Suppressor macrophage treated with lipopolysaccharide for 4 hours (primary cell): ENCODE measurements at places on chromosomes 3 and 15.

GRCh38 chr3:32404714-32405113 is 13.1 kb downstream of the CMTM7 start:
- DNase-seq: no peak

DNA sequence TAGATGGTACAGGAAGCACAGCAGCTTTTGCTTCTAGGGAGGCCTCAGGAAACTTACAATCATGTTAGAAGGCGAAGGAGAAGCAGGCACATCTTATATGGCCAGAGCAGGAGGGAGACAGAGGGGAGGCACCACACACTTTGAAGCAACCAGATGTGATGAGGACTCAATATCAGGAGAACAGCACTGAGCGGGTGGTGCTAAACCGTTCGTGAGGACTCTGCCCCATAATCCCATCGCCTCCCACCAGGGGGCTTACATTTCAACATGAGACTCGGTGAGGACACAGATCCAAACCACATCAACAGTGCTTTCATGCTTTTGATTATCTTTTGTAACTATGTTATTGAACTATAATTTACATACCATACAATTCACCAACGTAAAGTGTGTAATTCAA is 7.6 kb upstream of the TMEM44 start:
- DNase-seq: no peak

DNA sequence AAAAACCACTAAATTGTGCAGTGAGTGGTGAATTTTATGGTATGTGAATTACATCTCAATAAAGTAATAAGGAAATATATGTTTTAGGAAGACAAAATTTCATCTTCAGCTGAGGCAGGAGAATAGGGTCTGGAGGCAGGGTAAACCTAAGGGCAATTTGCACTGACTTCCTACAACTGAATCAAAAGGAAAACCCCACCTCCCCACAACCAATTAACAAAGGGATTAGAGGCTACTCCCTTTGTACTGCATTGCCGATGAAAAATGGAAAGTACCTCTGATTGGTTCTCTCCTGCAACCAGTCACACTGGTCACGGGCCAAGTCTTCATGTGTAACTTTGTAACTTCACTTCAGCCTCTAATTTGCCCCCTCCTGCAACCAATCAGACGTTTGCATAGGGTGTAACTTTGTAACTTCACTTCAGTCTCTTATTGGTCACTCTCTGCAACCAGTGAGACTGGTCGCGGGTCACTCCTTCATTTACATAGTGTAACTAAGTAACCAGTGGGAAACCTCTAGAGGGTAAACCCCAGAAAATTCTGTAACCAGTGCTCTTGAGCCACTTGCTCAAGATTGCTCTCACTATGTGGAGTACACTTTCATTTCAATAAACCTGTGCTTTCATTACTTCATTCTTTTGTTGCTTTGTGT is 244.5 kb downstream of the CNTN4 start:
- DNase-seq: no peak

DNA sequence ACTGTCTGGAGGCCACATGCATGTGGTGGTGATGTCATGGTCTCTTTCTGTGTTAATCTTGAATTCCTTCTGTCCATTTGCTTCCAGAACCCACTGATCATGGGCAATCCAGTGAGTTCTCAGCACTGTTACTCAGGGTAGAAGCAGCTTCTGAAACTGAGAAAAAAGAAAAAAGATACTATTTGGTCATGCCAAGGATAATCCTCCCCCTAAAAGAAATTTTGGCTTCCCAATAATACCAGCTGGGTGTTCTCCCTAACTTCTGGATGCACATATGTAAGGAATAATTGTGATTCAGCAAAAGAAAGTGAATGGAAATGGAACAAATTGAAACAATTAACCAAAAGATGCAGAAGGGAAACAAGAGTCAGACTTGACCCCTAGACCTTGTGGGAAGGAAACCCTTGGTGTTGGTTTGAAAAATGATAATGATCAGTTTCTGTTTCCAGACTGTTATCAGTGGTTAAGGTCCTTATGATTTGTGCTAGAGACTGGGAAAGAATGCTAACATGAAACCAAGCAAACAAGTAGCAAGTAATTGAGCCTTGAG is 92.3 kb downstream of the RBMS3 start:
- DNase-seq: no peak

DNA sequence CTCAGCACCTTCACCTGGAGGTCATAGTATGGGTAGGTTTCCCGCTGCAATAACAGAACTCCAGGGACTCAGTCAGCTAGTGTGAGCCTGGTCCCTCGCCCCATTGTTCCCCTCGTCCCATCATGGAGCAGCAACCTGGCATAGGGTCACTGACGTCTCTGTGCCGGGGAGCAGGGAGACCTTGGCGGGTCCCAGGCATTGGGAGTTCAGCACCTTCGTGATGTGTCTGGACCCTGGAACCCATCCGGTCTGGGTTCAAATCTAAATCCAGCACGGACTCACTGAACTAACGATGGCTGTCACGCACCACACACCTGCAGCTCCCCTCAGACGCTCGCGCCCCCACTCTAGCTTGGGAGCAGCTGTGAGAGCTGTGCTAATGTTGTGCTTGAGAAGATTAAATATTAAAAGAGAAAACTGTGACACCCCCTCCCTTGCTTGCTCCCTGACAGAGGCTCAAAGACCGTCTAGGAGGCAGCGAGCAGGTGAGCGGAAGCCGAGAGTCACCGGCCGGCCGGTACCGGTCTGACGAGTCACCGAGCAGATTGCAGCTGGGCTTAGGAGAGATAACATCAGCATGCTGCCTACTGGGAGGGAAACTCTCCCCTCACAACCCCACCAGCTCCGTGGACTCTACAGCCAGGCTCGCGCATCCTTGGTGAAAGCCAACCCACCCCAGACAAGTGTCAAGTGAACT is 742 bp downstream of the PLA2G4F start:
- no peak for DNase-seq

GRCh38 chr15:36004891-36005490 is 459.0 kb upstream of the DPH6 start:
- DNase-seq: no peak

DNA sequence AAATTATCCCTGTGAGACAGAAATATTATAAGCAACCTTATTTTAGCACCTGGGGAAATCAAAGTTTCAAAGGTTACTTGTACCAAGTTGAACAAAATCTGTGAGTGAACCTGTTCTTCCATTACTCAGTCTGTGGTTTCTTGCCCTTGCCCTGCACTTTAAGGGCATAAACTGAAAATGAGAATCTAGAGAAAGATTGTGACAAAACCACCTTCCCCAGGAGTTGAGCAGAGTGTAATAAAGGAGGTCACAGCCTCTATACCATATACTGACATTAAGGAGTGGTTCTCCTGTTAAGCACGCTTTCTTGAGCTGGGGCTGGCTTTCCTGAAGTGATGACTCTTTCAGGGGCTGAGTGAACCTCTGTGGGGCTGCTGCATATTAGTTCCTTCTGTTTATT is 143.4 kb downstream of the PDCD6IP start:
- DNase-seq: no peak

DNA sequence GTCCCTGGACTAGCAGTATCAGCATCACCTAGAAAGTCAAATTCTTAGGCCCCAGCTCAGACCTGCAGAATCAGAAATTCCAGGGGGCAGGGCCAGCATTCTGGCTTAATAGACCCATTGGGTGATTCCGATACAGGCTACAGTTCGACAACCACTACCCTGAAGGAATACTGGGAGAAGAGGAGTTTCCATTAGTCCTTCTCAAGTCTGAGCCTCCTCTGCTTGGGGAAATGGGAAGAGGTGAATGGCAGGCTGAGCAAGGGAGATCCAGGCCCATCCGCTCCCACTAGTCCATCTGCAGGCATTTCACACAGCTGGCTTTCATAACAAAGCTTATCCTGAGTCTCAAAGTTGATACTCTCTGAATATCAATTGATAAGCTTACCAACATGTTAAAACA is 69.1 kb downstream of the MECOM start:
- no peak for DNase-seq

GRCh38 chr15:75353604-75354003 is 6.8 kb downstream of the NEIL1 start:
- DNase-seq: no peak

GRCh38 chr3:170240671-170241070 is 18.4 kb downstream of the PRKCI start:
- DNase-seq: no peak

DNA sequence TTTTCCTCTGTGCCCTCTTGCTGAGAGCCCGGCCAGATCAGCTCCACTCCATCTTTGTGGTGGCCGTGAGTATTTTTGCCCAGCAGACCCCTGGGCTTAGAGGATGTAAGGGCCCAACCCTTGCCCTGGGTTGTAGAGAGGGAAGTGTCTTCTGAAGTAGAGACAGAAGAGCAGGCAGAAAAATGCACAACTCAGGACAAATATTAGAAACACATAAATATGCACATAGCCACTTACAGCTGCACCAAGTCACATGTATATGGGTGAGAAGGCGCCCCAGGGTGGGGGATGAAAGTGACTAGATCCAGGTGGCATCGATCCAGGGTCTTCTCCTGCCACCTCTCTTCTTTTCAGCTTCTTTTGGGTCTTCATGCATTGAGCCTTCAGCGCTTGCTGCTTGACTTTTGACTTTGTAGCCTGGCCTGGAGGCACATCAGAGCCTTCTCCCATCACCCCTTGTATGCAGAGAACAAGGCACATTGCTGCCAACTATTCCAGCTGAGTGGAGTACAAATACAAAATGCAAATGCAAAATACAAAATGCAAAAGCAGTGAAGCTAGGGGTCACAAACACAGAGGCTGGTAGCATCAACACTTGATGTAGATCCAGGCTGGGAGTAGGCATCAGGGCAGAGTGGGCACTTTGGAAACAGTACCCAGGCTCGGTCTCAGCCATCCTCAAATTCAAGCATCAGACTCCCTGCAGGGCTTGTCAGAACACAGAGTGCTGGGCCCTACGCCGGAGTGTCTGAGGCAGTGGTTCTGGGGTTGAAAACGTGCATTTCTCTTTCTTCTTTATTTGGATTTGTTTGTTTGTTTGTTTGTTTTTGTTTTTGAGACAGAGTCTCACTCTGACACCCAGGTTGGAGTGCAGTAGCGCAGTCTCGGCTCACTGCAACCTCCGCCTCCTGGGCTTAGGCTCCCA is 133.0 kb downstream of the ASB7 start:
- no peak for DNase-seq

DNA sequence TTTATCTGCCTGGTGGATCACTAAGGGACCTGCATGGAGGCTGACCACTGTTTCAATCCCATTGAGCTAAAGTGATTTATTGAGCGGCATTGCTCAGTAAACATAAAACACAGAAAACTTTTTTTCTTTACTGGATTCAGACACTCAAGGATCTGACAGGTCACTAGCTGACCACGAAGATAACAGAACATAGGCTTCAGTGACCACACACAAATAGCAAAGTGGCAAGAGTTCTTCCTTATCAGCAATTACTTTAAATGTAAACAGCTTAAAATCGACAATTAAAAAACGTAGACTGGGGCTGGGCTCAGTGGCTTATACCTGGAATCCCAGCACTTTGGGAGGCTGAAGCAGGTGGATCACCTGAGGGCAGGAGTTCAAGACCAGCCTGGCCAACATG is 48.7 kb downstream of the STAG1 start:
- no peak for DNase-seq

DNA sequence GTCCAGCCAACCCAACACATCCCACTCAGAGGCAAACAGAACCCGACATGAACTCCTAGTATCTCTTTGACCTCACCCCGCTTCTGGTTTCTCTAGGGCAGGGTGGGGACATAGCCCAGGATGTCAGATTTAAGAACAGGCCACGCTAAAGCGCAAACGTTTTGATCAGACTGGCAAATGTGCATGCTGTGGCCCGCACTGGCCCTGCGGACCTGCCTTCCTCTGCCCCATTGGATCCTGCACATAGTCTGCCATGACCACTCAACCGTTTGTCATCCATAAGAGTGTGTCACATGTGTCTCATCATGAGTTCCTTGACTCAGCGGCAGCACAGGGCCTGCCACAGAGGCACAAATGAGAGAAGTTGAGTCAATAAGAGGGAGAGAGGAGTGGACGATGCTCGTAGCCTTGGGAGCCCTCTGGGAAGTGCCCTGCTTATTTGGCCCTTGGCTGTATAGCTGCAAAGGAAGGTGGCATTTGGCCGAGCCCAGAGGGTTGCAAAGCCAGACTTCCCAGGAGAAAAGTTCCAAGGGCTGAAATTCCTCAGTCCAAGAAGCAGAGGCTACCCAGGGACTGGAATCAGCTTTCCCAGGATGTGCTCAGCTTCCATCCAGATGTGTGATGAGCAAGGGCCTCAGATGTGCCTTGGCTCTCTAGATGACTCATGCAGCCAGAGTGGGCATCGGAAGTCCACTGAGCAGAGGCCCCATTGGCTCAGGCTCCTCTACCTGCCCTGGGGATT is 55.5 kb upstream of the SLCO2A1 start:
- DNase-seq: no peak

DNA sequence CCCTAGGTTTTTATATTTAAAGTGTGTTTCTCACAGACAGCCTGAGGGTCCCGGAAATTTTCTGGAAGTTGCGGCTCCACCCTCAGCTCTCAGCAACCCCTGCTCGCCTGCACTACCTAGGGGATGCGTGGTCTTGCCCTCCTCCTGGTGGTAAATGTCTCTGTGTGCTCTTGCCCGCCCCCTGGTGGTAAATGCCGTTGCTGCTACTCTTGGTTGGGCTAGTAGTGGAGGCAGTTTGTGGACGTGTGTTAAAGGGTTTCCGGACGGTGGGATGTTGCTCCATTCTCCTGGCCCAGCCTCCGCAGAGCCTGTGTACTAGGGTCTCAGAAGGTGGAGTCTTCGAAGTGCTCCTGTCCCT is 27.4 kb downstream of the STOML1 start:
- peak; percentile 89 for DNase-seq

- peak; percentile 79 for DNase-seq
Measured at GRCh38 chr15:44729408-44730127, 6.8 kb upstream of the TRIM69 start.
